Foreskin keratinocyte (primary cell): ENCODE measurements at places on chromosomes 7 and 10.

GRCh38 chr10:47406870-47407691 is 23.0 kb upstream of the ZNF488 start:
- DNase-seq: peak; percentile 96

DNA sequence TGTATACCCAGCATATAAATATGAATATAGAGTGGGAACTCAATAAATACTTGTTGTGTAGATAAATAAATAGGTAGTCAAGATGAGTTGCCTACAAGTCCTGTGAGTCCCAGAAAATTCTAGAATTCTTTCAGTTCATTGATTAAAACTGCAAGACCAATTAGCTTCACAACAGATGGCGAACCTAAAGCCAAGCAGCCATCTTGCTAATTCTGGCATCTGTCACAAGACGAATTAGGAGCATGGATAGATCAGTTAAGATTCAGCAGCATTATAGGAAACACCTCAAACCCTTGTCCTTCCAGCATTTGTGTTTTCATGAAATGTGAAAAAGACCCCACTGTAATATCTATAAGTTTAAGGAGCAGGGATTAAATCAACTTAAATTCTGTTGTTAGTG is 552.7 kb downstream of the MAGI2 start:
- no peak for DNase-seq

- no peak for DNase-seq
These were observed at the start of gene MMD2 for GRCh38 chr7:4958477-4959301. MMD2 (minus strand) TSS chr7:4959187; CDS start chr7:4959017, 170 bp downstream.

DNA sequence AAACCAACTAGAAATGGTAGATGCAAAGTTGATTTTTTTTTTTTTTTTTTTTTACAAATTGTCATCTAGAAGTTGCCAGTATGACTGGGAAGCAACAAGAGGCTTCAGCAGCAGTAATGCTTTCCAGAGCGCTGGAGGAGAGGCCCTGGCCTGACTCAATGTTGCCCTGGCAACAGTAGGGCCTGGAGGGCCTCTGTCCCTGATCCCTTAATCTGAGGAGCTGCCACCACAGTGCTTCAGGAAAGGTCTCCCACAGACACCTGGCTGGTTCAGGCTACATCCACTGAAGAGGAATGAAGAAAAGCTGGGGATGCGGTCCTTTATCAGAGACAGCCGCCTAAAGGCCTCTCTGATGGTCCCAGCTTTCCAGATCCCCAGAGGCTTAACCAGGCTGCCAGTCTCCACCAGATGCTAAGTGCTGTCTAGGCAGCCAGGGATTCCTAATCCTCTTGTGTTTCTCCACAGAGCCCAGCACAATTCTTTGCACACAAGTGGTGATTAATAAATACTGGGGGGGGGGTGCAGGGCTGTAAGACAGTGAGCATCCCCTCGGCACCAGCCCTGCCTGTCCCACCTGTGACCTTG is 33.7 kb downstream of the ZNF777 start:
- DNase-seq: no peak

- DNase-seq: no peak
These were observed 12.3 kb downstream of the STX1A start for GRCh38 chr7:73707045-73707631.

DNA sequence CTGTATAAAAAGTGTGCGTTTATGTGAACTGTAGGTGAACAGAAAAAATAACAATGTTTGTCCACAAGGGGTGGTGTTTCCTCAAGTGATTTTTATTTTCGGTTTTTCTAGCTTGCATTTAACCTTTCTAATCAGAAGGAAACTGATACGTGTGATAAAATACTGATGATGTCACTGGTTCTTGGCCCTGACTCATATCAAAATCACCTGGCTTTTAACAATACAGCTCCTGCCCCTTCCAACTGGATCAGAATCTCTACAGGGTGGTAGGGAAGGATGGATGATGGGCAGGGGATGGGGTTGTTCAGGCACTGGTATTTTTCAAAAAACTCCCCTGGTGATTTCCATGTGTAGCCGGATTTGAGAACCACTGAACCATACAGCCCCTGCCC is 10.9 kb downstream of the NPFFR1 start:
- DNase-seq: no peak

- DNase-seq: peak; percentile 96
These were observed 73.8 kb downstream of the CUL1 start for GRCh38 chr7:148772297-148773089.

DNA sequence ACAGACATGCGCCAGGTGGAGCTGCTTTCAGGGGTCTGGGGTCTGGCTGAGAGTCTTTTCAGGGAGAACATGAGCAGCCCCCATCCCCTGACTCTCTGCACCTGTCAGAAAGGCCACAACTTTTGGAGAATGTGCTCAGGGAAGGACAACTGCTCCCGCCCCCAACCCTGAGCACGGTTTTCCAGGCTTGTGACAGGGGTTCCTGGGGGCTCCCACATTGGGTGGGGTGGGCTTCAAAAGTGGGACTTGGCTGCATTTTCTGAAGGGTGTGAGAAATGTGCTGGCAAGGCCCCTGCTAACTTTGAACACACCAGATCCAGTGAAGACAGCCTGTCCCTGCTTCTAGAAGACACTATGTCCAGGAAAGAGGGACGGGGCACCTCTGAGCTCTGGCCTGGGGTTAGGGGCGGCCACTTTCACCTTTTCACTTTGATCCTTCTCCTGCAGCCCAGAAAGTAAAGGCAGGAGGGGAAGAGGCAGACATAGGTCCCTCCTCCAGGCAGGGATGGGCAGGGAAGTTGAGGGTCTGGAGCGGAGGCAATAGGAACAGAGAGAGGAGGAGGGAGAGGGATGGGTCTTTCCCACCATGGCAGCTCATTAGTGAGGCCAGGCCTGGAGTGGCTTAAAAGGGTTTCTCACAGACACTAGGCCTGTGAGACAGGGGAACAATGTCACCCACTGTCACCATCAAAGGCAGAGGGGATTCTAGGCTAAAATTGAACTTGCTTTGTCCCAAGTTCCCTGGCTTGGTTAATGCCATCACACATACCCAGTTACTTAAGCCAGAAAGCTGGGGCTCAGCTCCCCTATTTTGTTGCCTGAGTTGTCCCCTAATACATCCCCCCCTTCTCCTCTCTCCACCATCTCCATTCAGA is 1.5 kb downstream of the KCP start:
- DNase-seq: no peak

GRCh38 chr7:26653430-26654399 is 210.7 kb downstream of the SKAP2 start:
- no peak for DNase-seq
